ENCODE measurements at places on chromosomes 16 and 17.

- no peak for DNase-seq
Measured at GRCh38 chr17:44496815-44497214, 6.4 kb downstream of the GPATCH8 start.

DNA sequence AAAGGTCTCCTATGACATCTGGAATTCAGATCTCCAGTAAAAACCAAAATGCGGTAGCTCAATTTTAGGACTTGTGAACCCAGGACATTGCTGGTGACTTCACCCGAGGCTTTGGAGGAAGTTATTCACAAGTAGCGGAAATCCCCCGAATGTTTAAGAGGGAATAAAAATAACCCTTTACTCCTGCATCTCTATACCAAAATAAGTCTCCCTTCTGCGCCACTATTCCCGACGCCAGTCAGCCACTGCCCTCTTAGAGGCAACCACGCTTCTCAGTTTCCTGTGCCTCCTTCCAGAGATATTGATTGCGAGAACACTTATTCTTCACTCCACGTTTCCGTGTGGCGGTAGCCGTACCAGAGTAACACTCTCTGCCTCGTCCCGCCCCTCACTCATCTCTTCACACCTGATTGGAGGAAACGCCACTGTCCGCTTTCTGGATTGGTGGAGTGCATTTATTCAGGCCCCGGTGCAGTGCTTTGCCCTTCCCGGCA, 27.4 kb downstream of the EMP2 start:
- peak; percentile 61 for DNase-seq

DNA sequence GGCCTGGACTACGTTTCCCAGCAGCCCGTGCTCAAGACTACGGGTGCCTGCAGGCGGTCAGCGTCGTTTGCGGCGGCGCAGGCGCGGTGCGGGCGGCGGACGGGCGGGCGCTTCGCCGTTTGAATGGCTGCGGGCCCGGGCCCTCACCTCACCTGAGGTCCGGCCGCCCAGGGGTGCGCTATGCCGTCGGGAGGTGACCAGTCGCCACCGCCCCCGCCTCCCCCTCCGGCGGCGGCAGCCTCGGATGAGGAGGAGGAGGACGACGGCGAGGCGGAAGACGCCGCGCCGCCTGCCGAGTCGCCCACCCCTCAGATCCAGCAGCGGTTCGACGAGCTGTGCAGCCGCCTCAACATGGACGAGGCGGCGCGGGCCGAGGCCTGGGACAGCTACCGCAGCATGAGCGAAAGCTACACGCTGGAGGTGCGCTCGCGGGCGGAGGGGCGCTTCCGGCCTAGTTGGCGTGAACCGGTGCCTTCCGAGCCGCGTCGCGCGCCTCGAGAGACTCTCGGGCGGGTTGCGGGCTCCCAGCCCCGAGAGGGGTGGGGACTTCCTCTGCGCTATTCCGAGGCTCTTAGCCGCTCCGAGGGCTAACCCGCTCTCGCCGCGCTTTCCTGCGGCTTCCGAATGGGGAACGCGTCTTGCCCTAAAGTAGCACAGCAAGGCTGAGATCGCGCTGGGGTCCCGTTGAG, at the start of gene RBL2:
Gene RBL2 (plus strand): TSS at position 95 of the 689 bp plus-strand sequence. CDS start 86 bp downstream, at position 181.
- peak; percentile 84 for DNase-seq

DNA sequence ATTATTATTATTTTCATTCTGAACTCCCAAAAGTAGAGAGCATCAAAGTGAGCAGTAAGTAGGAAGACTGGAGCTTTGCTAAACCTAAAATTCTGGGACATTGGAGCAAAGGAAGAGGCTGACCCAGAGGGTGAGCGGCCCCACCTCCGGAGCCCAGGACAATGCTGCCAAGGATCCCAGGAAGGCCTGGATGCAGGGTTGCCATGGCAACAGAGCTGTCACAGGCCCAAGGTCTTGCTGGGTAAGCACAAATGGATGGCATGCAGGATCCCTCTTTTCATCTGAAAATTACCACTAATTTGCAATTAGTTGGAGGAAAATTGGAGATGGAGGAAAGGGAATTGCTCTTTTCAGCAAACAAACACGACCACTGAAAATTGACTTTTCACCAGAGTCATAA, 457.9 kb upstream of the CDH5 start:
- DNase-seq = no peak

DNA sequence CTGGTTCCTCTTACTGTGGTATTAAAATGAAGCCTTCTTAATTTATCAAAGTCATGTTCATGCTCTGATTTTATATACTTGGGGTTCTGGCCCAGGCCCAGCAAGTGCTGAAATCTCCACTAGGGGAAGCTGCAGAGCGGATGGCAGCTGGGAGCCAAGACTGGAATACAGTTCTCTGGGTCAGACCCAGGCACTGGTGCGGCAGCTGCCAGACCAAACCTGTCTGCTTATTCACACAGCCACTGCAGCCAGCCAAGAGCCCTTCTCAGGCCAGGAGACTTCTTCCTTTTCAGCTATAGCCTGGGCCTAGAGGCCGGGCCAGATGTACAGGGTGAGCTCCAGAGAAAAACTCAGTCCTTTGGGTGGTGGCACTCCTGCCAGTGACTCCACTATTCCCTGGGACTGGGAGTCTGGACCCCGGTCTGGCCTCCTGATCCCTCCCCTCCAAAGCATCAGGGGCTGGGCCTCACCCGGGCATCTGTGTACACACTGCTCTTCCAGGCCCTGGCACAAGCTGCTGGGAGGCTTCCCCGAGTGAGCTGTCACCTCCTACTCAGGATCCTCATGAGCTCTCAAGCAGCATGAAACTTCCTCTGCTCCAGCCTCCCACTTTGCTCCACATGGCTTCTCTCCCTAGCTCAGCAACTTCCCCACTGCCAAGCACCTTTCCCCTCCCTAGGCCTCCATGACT, 24.4 kb downstream of the ATP6V0D1 start:
- no peak for DNase-seq

DNA sequence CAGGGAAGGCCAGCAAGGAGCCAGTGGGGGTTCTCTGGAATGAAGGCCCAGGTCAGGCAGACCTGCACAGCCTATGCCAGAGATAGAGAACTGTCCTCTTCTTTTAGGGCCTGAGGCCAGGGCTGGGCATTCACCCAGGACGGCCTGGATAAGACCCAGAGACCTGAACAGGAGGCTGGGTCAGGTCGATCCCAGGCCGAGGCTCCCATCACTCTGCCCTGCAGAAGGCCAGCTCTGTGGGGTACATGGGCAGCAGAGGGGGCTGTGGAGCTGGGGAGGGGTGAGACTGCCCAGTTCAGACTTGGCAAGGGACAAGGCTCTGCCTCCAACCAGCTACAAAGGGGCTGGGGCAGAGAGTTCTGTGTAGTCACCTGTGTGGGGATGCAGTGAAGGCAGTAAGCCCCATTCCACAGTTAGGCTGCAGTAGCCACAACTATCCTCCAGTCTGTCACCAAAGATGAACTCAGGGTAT, 14.6 kb downstream of the HSD11B2 start:
- DNase-seq = no peak

DNA sequence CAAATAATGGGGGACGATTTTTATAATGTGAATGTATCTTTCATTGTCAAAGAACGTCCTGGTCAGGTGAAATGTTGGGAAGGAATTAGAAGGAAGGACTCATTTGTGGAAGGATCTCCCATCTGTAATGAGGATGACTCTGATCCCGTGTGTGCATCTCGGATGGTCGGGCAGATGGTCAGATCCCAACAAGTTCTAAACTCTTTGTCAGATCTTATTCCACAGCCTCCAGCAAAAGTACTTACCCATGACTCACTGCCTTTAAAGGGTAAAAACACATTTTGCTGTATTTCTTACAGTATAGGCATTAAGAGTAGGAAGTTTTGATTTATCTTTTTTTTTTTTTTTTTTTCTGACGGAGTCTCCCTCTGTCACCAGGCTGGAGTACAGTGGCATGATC, 539 bp upstream of the KRTAP4-8 start:
- DNase-seq = no peak

DNA sequence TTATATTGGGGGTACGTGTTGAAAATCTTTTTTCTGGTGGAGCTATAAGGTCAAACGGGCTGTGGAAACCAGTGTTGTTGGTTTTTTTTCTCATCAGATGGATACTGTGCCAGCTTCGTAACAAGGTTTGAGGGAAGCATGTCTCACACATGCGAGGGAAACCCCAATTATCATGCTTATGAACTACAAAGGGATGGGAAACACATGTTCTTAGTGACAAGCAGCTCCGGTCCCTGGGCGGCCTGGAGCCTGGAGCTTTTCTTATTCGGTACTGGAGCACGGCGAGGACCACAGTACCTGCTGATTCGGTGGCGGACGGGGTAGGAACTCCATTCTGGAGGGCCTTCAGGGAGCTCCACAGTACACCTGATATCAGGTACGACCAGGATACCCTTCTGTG, 12.5 kb downstream of the SLC43A2 start:
- DNase-seq = no peak

DNA sequence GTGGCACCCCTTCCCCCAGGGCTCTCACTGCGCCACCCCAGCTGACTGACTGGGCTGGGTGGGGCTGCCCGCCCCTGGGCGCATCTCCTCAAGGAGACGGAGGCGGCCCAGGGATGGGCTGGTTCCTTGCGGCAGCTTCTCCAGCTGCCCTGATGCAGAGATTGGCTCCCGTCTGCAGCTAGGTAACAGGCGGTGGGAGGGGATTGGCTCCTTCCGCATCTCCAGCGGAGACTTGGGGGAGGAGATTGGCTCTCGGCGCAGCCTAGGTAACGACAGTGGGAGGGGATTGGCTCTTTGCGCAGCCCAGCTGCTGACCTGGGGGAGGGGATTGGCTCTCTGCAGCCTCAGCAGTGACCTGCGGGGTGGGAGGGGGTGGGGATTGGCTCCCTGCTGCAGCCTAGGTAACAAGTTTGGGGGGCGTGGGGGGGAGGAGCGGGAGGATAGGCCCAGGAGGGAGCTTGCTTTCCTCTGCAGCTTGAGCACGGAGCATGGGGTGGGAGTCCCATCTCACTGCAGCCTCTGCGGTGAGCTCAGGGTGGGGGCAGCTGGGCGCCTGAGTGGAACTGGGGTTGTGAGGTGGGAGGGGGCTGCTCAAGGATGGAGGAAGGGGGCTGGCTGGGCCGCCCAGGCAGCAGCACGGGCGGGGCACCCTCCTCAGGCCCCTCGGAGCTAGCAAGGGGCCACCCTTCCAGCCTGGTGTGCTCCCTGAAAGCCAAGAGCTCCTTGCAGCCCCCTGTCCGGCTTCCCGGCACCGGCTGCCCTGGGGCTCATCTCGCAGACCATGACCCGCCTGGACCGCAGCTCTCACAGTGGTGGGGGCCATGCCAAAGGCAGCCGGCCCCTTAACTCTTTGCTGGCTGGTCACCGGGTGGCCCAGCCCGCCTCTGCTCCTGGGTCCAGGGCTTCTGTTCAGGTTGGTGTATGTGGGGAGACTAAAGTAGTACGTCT, 6.4 kb downstream of the NFE2L1 start:
- no peak for DNase-seq

- no peak for DNase-seq
Measured at GRCh38 chr16:79801646-79802045, 201.1 kb upstream of the MAF start.
